ENCODE measurements at places on chromosomes 16 and 17. TPM values are rescaled to one million over a fixed set of nuclear protein-coding genes. Genes with fewer than 3 reads are reported as not detected.
A peak's percentile ranks its signal among the peaks of the same experiment; 100 is the strongest.

- no peak for DNase-seq
These were observed 92.6 kb upstream of the ASIC2 start for GRCh38 chr17:33385713-33386112.

- DNase-seq, result no peak
These were observed 14.0 kb downstream of the VPS53 start for GRCh38 chr17:700504-701094.

TMED6 gene
- 2.0 TPM for total RNA-seq

DNA sequence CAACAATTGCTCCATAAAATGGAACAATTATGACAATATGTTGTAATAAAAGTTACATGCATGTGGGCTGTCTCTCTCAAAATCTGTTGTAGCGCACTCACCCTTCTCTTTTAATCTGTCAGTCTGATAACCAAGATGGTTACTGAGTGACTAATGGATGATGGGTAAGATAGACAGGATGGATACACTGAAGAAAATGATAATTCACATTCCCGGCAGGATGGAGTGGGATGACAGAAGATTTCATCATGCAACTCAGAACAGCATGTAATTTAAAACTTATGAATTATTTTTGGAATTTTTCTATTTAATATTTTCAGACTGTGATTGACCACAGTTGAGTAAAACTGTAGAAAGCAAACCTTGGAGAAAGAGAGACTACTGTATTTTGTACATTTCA, 30.5 kb downstream of the CDH13 start:
- DNase-seq, result no peak

SPIRE2 gene
- total RNA-seq, result 1.2 TPM

- DNase-seq, result no peak
These were observed 156.6 kb downstream of the PHKB start for GRCh38 chr16:47617732-47618131.

DNA sequence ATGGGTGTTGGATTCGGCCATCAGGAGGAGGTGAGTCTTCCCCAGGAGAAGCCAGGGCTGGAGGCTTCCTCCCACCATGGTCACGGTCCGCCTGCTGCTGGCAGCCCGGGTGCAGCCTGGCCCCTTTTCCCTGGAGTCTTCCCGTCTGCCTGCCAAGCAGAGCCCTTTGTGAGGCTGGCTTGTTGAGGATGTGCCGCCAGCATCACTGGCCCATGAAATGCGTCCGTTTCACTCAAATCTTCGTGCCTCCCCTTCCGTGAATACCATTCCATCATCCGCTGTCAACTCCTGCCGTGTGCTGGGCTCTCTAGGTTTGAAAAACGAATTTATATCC, 9.6 kb downstream of the VPS4A start:
- no peak for DNase-seq

CCL13 gene
- not detected for total RNA-seq

DNA sequence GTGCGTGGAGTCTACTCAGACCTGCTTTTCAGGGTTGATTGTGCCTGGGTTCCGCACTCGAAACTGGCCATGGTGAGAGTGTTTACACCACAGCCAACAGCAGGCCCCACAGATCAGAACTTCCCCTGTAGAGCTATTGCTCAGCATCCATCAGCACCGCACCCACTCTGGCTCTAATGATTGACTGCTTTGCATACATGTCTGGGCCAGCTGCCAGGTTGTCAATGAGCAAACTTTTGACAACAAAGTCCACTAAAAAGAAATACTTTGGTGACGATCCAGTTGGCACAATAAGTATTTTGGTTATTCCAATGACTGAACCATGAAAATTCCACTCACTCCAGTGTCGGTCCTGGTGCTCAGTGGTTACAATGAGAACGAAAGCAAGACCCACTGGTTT, 190.7 kb downstream of the FOXL1 start:
- DNase-seq, result no peak

DNA sequence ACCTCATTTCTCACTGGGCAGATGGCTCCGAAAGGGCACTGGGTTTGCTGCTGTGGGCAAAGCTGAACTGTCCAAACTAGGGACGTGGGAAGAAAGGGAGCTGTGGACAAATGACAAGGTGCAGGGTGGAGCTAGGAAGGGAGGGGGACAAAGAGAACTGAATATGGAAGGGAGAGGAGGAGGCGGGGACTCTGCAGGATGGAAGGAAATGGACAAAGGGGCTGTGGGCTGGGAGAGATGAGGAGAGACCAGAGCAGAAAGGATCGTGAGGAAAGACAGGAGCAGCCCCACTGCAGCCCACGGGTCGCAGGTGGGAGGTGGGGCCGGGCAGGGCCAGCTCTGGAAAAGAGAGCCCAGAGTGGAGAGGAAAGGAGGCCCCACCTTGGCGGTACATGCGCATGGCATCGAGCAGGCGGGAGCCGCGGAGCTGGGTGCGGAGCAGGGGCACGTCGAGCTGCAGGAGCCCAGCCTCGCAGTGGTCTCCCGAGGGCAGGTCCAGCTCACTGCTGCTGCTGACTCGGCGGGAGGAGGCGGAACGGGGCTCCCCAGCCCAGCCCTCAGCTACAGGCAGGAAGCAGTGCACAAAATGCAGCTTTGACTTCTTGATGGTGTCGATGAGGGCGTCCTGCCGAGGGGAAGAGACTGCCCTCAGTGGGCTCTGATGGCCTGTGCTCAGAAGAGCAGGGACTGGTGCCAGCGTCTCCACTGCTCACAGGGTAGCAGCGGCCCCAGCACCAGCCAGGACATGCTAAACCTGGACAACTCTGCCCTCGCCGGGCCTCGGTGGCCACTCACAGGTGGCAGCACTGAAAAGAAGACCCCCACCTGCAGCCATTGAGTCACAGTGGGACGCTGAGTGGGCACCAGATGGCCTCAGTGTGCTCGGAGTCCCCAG, 66.8 kb downstream of the PIPOX start:
- no peak for DNase-seq

DNA sequence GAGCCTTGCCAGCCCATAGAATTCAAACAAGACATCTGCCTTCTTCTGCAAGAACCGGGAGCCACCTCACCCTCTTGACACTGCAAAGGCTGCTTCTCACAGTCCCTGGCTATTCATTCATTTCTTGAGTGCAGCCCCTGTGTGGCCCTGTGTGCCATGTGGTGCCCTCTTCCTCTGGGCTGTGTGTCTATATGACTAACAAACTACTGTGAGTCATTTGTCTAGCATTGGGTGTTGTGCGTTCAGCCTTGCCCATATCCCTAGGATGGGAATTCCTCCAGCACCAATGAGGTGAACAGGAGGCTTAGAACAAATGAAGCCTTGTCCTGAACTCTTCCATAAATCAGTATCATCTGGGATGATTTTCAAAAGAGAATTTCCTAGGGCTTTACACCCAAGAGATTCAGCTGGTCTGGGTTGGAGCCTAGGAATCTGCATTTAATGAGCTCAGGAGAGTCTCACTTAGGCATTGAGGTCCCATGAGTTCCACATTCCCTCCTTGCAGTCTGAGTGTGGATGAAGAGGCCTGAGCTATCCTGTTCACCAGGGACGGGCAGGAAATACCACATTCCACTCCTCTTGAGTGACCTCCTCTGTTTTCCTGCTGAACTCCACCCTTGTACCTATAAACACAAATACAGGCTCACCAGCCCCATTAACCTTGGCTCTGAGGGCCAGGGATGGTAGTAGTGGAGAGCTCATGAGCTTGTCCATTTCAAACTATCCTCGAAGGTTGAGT, 308.7 kb upstream of the N4BP1 start:
- no peak for DNase-seq

DNA sequence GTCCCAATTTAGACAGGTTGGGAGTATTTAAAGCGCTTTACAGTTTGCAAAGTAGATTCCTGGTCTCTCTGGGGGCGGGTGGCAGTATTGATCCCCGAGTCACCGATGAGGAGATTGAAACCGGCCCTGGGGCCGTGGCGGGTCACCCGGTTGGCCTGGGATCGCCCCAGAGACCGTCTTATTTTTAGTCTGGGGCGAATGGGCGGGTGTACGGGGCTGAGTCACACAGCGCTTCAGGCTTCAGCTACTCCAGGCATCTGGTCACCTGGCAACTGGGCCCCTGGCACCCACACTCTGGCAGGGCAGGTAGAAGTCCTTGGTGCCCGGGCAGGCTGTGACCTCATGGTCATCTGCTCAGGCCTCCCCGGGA, 669 bp downstream of the MIEF2 start:
- no peak for DNase-seq

GRCh38 chr17:19744922-19745757, 3.0 kb downstream of the ALDH3A1 start:
- DNase-seq, result peak; percentile 85

ERN1 gene
- total RNA-seq, result 52.6 TPM
